ENCODE measurements at places on chromosomes 2 and 18. TPM values are rescaled to one million over a fixed set of nuclear protein-coding genes. Genes with fewer than 3 reads are reported as not detected.

XIRP2 gene
- polyA plus RNA-seq: not detected

LYG1 gene
- 0.70 TPM for polyA plus RNA-seq

OR6B2 gene
- polyA plus RNA-seq: not detected

SKOR2 gene
- not detected for polyA plus RNA-seq

LRATD1 gene
- 0.11 TPM for polyA plus RNA-seq

CTAGE1 gene
- polyA plus RNA-seq: not detected

SPATA3 gene
- polyA plus RNA-seq: not detected

GRCh38 chr2:193518041-193518817 lies 1323.5 kb upstream of the TMEFF2 start:
- peak; percentile 13 for DNase-seq

GRCh38 chr2:98787700-98788099 lies 56.8 kb upstream of the MGAT4A start:
- DNase-seq: no peak

GRCh38 chr18:39371996-39372395 lies 1806.4 kb upstream of the CELF4 start:
- DNase-seq: no peak

DNA sequence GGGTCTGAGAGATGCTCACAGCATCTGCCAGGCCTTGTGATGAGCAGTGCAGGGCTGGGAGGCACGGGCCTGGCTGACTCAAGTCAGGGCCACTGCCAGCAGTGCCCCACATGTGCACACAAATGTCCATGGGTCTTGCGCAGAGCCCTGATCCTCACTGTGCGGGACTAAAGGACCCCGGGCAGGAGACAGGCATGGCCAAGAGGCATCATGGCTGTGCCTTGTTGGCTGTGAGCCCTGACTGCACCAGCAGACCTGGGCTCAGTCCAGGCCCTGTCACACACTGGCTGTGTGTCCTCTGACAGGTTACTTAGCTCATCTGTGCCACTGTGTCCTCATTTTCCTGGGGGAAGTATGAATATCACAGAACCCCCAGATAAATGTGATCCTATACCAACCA lies 4.0 kb downstream of the KCNIP3 start:
- DNase-seq: no peak

- no peak for DNase-seq
Observed at GRCh38 chr2:64336171-64336570, 117.8 kb upstream of the LGALSL start.

GRCh38 chr2:223003191-223003590 lies 48.8 kb upstream of the KCNE4 start:
- DNase-seq: no peak

GRCh38 chr18:78727057-78727739 lies 252.4 kb upstream of the SALL3 start:
- DNase-seq: no peak

- DNase-seq: no peak
Observed at GRCh38 chr2:6526093-6526824, 339.4 kb downstream of the CMPK2 start.

DNA sequence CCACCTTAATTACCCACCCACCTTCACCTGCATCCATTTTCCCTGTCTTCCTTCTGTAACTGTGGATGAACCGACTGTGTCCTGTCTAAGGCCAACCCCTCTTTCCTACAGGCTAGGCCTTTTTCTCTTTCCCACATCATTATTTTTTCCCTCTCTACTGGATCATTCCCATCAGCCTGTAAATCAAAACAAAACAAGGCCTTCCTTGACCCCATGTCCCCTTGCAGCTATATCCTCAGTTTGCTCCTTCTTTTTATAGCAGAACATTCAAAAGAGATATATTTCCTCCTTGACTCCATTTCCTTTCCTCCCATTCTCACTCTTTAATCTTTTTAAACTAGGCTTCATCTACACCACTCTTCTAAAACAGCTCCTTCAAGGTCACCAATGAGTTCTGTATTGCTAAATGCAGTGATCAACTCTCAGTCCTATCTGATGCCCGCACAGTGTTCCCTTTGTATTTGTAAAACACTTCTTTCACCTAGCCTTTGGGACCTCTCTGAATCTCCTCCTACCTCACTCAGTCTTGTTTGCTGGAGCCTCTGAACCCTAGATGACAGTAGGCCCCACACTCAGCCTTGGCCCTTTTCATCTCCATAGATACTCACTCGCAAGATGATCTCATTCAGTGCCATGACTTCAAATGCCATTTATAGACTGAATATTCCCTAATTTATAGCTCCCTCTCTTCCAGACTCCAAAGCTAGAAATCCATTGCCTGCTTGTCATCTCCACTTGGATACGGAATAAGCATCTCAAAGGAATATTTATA lies 55.7 kb downstream of the CXCR4 start:
- DNase-seq: no peak

- no peak for DNase-seq
Observed at GRCh38 chr2:105779394-105779793, 34.7 kb downstream of the NCK2 start.

DNA sequence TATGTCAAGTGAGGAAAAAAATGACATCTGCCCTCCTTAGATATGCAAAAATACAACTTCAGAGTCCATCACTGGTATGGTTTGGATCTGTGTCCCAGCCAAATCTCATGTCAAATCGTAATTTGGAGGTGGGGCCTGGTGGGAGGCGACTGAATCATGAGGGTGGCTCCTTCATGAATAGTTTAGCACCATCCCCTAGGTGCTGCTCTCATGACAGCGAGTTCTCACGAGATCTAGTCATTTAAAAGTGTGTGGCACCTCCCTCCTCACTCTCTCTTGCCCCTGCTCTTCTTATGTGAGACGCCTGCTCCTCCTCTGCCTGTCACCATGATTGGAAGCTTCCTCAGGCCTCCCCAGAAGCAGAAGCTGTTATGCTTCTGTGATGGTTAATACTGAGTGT lies 5.9 kb upstream of the PSMA8 start:
- DNase-seq: no peak

- no peak for DNase-seq
Observed at GRCh38 chr2:16173893-16174692, 233.7 kb downstream of the MYCN start.

DNA sequence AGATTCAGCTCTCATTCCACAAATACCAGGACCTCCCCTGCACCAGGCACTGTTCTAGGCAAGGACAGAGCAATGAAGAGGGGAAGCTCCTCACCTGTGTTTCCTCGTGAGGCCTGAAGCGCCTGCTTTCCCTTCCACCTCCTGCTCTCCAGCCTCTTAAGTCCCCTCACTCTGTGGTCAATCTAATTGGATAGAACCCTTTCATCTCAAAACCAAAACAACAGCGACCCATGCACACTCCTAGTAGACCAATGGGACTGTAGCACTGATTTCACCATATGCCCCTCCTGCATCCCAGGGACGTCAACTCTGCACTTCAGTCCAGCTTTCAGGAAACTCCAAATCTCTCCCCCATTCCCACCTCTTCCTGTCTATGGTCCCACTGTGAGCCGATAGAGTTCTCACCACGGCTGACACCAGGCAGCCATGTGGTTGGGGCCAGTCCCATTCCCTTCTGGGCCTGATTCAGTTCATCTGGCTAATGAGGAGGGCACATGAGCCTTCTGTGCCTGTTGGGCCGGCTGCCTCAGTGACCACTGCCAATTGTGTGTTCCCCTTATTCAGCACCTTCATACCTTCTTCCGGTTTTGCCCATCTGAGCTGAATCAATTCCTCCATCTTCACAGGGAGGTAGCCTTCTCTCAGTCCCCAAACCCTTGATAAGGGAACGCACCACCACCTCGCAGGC lies 33.3 kb upstream of the MAT2A start:
- DNase-seq: no peak

- DNase-seq: no peak
Observed at GRCh38 chr2:60560734-60561644, 7.5 kb upstream of the BCL11A start.

DNA sequence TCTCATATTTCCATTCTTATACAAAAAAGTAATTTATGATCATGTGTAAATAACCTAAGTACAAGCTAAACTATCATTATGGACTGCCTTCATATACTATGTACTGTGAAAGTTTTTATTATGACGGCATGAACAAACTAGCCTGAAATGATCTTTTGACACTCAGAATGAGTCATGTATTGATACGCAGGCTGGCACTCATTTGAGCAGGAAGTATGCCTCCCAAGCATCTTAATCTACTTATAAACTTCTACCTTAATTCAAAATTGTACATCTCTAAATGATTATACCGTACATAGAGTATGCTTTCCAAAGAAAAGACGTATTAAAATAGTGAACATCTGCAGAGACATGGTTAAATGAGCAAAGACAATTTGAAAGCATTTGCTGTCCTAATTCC lies 207.1 kb upstream of the SPOPL start:
- no peak for DNase-seq

- no peak for DNase-seq
Observed at GRCh38 chr2:97936199-97936598, 59.5 kb downstream of the TMEM131 start.

- DNase-seq: peak; percentile 31
Observed at GRCh38 chr2:158926478-158926948, 41.9 kb upstream of the TANC1 start.

DNA sequence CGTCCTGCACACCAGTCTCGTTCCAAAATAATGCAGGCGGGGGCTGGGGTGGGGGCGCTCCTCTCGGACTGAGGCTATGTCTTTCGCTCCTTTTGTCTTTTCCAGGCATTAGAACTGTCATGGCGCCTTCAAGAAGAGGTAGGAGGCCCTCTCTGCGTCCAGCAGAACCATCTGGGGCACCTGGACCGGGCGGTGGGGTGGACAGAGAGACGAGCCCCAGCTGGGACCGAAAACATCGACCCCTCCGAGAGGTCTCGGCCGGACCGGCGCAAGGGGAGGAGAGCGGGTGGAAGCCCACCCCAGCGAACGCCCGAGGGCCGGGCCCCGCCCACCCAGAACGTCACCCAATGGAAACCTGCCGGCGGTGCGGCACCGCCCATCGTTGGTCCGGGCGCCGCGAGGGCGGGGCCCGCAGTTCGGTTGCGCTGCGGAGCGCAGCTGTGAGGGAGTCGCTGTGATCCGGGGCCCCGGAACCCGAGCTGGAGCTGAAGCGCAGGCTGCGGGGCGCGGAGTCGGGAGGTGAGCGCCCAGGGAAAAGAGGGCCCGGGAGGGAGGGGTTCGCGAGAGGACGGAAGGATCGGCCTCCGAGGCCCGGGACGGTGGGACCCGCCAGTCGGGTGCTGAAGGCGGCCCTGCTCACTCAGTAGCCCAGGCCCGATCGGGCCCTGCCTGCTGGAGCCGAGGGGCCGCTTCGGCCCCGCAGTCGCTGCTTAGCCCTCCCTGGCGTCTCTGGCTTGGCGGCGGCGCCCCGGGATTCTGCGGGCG lies at the start of gene NRBP1:
Gene NRBP1 (plus strand): TSS at position 419 of the 765 bp plus-strand sequence. CDS start 4,643 bp downstream, outside the sequence.
- DNase-seq: no peak

- DNase-seq: no peak
Observed at GRCh38 chr2:231571661-231572191, 20.9 kb upstream of the TEX44 start.

GRCh38 chr2:39631256-39631655 lies 34.5 kb upstream of the TMEM178A start:
- no peak for DNase-seq

GRCh38 chr2:231557571-231558217 lies 27.4 kb upstream of the NMUR1 start:
- DNase-seq: no peak

DNA sequence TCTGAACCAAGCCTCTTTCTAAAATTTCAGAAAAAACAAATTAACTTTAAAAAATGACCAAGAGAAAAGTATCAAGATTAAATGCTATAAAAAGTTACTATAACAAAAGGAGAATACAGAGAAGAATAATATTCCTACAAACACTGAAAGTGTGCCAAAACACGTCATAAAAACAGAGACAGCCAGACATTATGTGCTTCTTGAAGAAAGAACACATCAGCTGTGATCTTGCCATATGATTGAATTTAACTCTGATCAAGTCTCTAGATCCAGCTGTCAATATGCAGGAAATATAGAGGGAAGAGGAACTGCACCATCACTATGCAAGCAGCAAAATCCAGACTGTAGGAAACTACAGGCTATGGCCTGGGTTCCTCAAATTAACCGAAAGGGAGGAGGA lies 33.7 kb upstream of the COL5A2 start:
- DNase-seq: no peak

GRCh38 chr2:41836948-41837347 lies 210.9 kb upstream of the PKDCC start:
- DNase-seq: no peak
